ENCODE measurements at places on chromosomes 6 and 20.

DNA sequence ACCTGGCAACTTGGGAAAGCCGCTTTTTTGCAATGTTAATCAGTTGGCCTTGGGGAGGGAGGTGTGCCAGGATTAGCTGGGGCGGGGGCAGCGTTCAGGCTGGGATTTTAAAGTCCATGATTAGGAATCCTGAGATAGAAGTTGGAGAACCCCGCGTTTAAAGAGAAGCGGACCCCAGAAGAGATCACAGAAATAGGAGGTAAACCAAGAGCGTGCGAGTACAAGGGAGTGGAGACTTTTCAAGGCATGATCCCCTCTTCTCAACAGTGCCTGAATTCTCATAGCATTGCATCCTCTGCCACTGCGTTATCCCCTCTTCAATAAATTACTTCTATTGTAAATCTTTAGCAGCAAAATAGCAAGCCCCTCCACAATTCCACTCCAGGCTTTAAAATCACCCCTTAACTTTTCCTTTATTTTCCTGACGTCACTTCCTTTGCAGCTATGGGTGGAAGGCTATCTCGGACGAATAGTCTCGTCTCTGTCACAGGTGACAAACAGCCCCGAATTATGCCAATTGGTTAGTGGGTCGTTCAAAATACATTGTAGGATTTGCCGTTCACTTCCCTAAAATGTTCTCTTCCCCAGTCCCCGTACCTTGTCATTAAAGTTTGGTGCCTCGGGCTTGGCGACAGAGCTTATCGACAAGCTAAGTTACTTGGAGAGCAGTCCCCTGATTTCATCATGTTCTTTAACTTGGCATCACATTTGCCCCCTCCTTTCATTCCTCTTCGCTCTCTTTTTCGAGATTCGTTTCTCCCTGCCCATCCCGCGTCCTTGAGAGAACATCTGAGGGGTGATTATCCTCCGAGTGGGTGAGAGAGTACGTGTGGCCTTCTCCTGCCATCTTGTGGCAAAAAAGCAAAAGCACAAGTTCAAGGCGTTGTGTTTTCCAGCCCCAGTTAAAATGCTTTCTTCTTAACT, 17.1 kb downstream of the OR2B2 start:
- peak; percentile 77 for DNase-seq

- no peak for DNase-seq
Measured at GRCh38 chr6:14271789-14272736, 154.5 kb downstream of the CD83 start.

DNA sequence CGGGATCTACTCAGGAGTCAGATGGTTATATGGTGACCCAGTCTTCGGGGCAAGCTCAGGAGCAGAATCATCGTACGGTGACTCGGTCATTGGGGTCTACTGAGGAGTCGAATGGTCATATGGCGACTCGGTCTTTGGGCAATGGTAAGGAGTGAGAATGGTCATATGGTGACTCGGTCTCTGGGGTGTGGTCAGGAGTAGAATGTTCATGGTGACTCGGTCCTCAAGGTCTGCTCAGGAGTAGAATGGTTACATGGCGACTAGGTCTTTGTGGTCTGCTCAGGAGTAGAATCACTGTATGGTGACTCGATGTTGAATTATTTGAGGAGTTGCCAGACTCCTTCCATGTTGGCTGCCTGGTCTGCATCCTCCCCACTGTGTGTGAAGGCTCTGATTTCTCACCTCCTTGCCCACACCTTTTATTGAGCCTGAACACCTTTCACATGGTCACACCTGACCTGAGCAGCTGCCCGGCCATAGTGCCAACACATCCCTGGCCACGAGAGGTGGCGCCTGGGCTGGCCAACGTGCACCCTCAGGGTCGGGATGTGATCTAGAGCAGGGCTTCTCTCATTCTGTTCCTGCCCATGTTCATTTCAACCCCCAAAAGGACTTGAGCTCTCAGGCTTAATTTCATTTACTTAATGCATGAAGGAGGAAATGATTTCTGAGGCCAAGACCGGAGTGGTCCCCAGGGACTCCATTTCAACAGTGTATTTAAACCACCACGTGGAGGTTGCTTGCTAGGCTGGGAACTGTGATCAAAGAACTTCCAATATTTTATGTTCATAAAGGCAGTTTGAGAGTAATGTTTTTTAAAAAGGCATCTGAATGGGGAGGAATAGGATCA, 119.5 kb downstream of the PHACTR3 start:
- DNase-seq, result no peak

DNA sequence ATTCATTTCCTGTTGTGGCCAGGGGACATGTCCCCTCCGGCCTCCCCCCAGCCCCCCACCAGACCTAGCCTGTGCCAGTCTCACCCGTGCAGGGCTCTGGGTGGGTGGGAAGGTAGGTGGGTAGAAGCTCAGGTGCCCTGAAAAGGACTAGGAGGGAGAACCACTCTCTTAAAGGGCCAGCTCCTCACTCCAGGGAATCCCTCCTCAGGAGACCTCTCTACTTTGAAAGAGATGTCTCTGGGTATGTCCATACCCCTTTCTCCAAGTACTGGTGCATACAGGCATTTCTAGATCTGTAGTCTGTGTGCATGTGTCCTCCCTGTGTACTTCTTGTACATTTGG, 60.8 kb upstream of the EPB41L1 start:
- no peak for DNase-seq

GRCh38 chr20:11777387-11778205, 140.1 kb upstream of the BTBD3 start:
- no peak for DNase-seq

All from germinal center (tissue), 1 donor.